HuH-7.5 (cell line): ENCODE measurements at places on chromosomes 1 and 21.

DNA sequence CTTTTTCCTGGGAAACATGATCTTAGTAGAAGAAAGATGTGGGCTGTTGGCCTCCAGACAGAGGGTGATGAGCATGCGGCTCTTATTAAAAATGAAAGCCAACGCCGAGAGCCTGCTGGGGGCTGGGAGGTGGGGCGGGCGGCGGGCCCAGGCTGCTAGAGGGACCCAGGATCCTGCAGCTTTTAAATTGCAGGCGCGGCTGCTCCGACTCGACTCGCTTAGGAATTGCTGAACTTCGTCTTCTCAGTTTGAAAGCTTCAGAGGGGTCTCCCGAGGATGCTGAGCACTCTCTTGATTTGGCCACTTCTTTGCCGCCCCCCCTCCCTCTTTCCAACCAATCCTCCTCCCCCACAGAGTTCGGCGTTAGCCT, 1.2 kb downstream of the AGPAT3 start:
- no peak for DNase-seq

DNA sequence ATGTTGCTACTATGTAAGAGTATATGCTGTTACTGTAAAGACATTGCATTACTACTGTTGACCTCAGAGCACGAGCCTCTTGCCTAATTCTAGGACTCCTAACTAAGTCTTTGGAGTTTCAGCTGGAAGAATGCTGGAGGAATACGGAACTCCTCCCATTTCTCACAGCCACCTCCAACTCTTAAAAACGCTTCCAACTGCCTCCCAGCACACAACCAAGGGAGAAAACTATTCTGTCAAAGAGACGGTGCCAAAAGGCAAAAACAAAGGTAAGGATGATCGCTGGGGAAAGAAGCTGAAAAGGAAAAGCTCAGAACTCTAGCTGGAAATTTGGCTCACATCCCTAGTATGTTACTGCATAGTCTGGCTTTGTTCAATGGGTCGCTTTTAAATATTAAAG, at the start of gene FMO2:
FMO2 (plus strand) TSS at position 210 of the 400 bp plus-strand sequence. CDS start 414 bp downstream, outside the sequence.
- no peak for DNase-seq

- no peak for DNase-seq
These were observed 208.8 kb downstream of the FOXD2 start for GRCh38 chr1:47646676-47647075.

DNA sequence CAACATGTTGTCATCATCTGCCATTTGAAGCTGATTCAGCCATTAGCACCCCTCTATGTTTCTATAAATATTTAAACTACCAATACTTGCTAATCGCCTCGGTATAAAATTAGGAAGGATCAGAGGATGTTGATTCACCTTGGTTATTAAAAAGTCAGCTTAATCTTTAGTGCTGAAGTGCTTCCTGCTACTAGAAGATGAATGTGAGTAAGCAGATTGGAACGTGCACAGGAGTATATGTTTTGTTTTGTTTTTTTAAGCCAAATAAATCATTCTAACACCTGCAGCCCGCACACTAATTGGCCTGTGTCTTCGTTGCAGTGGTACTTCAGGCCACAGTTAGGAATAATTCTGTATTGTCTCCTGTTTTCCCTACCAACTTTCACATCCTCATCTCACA, 485.7 kb downstream of the AJAP1 start:
- DNase-seq = no peak

DNA sequence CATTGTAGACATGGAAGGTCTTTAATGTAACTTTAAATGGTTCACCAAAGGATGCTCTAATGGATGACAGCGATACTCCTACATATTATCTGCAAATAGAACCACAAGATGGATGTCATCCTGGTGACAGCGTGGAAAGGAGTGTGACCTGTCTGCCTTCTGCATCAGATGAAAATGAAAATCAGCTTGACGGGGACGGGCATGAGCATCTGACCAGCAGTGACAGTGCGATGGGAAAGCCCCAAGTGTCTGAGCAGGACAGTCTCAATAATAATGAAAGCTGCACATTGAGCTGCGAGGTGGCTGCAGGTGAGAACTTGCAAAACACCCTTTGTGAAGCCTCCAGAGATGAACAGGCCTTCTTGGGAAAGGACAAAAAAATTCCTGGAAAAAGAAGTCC, 25.2 kb downstream of the CNST start:
- DNase-seq = no peak

- DNase-seq = no peak
These were observed 805.8 kb downstream of the USP25 start for GRCh38 chr21:16535626-16536025.
